ENCODE measurements at places on chromosomes 7 and 10.

DNA sequence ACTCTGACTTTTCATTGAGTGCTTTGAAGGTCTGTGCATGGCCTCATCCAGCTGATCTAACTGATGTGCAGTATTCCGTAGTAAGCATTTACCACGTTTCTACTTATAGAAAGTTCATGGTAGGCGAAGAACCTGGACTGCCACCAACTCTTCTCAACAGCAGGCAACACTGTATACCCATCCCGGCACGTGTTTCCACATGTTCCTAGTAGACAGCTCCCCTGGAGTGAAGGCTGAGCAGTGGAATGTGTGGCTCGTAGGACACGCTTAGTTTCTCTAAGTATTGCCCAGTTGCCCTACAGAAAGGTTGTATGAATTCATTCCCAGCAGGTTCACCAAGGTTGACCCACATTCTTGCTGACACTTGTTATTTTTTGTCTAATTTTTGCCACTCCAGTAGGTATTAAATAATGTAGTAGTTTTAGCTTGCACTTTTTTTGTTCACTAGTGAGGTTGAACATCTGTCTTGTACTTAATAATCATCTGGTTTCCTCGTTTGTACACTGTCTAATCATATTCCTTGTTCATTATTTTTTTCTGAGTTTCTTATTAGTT is 15.2 kb downstream of the PROSER2 start:
- DNase-seq: no peak

DNA sequence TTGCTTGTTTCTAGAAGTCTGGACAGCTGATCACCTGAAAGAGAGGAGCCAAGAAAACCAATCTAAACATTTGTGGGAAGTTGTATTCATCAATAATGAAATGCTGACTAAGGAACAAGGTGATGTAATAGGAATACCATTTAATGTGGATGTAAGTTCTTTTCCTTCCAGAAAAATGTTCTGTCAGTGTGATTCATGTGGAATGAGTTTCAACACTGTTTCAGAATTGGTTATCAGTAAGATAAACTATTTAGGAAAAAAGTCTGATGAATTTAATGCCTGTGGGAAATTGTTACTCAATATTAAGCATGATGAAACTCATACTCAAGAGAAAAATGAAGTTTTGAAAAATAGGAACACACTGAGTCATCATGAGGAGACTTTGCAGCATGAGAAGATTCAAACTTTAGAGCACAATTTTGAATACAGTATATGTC is 39.8 kb upstream of the ZNF37A start:
- DNase-seq: no peak

- no peak for DNase-seq
Observed at GRCh38 chr7:123996327-123996625, 36.6 kb downstream of the TMEM229A start.

DNA sequence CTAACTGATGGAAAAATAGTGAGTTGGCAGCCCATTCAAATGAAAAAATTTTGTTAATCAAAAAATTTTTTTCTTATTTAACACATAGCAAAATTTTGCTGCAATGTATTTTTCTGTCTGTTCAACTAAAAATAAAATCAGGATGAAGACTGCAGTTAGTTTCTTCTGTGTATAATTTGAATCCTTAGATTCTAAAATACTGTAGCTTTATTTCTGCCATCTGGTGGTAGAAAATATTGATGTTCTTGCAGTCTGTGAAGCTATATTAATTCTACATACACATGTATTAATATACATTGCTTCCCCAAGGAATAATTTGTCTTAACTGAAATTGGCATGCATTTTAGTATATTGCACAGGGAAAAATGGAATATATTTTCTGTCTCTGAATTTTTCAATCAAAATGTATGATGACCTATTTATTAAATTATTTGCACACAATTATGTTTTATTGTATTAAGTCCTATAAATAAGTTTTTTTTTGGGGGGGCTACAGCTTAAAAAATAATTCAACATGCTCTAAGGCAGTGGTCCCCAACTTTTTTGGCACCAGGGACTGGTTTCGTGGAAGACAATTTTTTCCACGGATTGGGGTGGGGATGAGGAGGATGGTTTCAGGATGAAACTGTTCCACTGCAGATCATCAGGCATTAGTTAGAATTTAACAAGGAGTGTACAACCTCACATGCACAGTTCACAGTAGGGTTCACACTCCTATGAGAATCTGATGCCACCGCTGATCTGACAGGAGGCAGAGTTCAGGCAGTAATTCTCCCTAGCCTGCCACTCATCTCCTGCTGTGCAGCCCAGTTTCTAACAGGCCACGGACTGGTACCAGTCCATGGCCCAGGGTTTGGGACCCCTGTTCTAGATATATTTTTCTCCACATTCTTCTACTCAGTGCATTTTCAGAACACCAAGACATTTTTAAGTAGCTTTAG is 119.4 kb downstream of the GNAT3 start:
- no peak for DNase-seq

GRCh38 chr10:87538092-87539015 is 33.7 kb downstream of the MINPP1 start:
- DNase-seq: no peak

DNA sequence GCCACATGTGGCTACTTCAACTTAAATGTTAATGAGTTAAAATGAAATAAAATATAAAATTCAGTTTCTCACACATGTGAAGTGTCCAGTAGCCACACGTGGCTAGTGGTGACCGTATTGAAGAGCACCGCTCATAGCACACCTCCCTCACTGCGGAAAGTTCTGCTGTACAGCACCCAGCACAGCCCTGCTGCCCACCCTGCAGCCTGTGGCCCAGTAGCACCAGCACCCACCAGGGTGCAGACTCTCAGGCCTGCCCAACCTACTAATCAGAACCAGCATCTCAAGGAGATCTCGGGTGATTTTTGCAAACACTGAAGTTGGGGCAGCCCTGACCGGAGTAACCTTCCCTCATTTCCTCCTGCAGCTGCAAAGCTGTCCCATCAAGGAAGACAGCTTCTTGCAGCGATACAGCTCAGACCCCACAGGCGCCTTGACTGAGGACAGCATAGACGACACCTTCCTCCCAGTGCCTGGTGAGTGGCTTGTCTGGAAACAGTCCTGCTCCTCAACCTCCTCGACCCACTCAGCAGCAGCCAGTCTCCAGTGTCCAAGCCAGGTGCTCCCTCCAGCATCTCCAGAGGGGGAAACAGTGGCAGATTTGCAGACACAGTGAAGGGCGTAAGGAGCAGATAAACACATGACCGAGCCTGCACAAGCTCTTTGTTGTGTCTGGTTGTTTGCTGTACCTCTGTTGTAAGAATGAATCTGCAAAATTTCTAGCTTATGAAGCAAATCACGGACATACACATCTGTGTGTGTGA is 162.8 kb upstream of the LANCL2 start:
- DNase-seq: no peak

GRCh38 chr10:60536529-60537114 is 146.9 kb upstream of the ANK3 start:
- no peak for DNase-seq

GRCh38 chr7:94649450-94649849 is 6.5 kb downstream of the SGCE start:
- DNase-seq: no peak

DNA sequence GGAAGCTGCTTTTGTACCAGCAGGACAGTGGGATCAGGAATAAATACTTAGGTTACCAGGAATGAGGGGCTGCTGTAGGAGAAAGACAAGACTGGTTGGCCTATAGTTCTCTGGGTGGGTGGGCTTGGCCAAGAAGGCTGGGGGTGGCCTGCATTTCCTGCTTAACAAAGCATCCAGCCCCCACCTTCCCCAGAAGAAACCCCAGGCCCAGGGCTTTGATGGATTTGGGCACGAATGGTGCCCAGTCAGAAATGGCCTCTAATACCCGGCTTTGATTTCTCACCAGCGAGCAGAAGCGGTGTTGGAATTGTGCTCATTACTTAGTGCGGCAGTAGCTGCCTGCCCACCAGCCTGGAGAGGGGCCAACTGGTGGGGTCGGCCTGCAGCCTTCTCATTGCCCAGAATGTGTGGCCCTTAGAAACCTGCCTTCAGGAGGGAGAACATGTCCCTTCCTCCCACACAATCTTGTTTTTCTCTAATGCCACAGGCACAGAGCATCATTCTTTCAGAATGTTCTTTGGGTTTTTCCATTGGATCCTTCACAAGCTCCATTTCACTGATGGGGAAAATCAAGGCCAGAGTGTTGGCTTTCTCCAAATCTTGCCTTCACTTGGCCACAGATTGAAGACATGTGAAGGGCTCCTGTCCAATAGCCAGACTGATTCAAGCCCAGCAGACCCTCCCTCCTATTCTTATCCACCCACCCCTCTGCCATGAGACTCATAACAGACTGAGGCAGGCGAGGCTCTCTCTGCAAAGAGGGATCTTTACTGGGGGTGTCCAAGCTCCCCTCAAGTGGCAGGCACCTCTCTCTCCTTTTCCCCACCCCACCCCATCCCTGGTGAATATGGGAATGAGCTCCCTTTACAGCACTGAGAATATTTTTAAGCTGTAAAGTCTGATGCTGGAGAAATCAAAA is 2.5 kb downstream of the UNC5B start:
- no peak for DNase-seq

GRCh38 chr10:117163061-117163953 is 25.2 kb upstream of the VAX1 start:
- DNase-seq: no peak

DNA sequence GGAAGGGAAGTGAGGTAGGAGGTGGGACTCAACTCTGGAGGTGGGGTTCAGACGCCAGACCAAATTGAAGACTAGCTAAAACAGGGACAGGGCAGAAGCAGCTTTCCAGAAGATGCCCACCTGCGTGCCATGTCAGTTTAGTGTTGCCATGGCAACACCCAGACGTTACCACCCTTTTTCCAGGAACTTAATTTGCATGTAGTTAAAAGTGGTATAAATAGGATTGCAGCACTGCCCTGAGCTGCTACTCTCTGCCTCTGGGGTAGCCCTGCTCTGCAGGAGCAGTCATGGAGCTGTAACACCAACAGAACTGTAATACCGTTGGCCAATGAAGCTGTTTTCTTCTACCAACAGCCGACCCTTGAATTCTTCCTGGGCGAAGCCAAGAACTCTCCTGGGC is 93.8 kb downstream of the PRKCQ start:
- DNase-seq: no peak

DNA sequence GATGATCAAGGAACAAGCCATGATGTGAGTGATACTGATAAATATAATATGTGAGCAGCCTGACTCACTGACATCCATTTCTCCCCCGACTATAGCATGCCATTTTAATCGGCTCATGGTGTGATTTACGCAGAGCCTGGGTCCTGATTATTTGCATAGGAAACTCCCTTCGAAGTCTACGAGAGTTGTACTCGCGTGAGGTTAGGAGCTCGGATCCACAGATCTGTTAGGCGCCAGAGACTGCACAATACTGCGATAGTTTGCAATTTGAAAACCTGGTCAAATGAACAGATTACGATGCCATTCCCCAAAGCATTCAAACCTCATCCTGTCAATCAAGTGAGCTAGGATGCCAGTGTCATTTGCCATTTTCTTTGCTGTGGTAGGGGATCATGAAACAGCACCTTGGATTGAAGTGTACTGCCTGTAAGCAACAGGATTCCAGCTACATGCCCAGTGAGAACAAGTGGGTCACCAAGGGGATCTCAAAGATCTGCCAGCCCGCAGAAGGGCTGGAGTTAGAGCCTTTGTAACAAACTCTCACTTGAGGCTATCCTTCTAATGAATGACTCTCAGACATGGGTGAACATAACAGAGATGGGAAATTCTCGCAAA is 158.3 kb downstream of the FRMD4A start:
- no peak for DNase-seq

DNA sequence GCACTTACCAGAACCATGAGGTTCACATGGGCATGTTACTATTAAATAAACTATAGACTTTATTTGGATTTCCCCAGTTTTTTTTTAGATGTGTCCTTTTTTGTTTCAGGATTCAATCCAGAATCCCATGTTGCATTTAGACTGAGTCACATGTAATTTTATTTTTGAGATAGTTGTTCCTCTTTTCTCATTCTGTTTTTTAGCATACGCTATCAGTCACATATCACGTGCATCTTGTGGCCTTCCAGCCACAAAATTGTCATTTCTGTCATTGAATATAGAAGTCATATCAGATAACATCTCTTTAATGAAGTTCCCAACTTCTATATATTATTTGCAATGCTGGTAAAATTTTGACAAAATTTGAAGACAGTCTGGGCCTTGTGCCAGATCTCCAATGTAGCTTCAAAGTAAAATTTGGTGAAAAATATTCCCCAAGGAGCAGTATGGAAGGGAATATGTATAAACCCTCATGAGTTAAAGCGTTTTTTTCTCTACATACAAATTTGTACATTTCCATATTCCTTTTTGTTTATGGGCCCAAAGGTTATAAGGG is 132.3 kb upstream of the MKI67 start:
- no peak for DNase-seq

GRCh38 chr10:91683975-91684374 is 51.1 kb upstream of the PPP1R3C start:
- DNase-seq: no peak

- no peak for DNase-seq
Observed at GRCh38 chr7:140828741-140829140, 96.0 kb downstream of the BRAF start.

- DNase-seq: no peak
Observed at GRCh38 chr10:47444047-47444446, 39.9 kb downstream of the ANXA8 start.

- no peak for DNase-seq
Observed at GRCh38 chr7:117435475-117436043, 8.3 kb upstream of the ASZ1 start.

DNA sequence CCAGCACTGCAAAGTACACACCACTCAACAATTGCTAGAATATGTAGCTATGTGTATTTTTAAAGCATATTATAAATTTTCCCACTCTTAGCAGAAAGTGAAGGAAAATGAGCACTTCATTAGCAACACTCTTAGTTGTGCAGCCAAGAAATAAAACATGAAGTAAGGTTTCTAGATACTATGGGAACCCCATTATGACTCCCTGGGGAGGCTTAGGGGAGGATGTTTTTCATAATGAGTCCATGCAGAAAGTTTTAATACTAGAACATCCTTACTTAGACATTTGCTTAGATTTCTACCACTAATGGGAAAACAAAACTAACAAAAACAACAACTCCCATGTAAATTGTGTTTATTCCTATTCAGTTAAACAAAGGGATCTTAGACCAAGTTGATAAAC is 148.4 kb upstream of the HDAC9 start:
- DNase-seq: no peak

DNA sequence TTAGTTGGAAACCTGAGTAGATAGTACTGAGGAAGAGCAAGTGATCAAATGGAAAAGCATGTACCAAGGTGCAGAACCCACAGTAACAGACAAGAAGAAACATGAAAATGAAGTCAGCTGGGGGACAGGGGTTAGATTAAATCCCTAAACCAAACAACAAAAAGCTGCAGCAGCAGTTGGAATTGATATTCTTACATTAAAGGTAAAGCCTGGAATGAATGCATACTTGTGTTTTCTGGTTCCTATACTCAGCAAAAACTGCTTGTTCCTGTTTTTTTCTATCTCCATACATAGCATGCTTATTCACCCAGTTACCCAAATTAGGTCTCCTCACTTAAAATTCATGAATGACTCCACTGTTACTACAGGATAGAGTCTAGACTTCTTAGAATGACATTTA is 92.4 kb downstream of the TPST1 start:
- DNase-seq: no peak

Measured in NCI-H774 (cell line).